SW 1271 (cell line): ENCODE measurements at places on chromosomes 6 and 20.
A peak's percentile ranks its signal among the peaks of the same experiment; 100 is the strongest.

DNA sequence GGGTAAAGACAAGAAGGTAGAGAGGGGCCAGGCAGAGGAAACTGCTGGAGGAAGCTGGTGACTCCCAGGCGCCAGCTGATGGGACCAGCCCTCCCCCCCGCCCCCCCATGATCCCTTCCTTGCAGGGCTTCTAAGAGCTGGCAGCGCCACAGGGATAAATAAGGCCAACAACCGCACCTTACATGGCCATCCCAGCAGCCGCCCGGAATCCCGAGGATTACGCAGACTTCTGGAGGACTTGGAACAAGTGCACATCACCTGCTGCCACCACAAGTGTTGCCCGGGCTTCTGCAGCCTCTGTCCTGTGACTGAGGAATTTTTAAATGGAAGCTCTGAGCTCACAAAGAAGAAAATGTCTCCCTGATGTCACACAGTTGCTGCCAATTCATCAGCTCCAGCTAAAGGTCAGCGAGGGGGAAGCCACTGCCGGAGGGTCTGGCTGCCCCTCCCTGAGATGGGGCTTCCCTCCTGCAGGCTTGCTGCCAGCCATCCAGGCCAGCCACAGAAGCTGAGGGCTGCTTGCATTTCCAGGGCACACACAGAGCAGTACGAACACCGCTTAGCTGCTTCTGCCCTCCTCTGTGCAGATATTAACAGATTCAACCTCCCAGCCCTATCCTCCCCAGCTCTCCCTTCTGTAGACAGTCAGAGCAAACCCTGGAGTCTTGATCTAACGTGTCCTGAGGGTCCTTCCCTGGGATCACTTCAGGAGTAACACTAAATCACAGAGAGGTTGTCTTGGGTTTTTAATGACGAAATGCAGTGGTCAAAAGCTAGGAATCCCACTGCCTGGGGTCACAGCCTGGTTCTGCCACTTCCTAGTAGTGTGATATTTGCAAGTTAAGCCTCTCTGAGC lies 38.6 kb upstream of the PIM1 start:
- DNase-seq: no peak

- DNase-seq: no peak
Measured at GRCh38 chr6:77463861-77464494, 687 bp upstream of the HTR1B start.

- DNase-seq: no peak
Measured at GRCh38 chr6:153963352-153963751, 75.7 kb upstream of the OPRM1 start.

DNA sequence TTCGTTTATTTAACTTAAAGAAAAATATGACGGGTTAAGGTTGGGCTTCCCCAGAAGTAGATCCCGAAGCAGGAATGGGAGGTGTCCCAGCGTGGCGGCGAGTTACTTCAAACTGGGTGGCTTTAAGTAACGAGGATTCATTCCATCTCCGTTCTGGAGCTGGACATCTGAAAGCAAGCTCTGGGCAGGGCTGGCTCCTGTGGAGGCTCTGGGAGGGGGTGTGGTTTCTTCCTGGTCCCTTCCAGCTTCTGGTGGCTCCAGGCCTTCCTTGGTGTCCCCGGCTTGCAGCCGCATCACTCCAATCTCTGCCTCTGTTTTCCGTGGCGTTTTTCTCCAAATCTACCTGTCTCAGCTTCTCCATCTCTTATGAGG lies 47.3 kb upstream of the BHLHE23 start:
- no peak for DNase-seq

GRCh38 chr6:143232849-143233248 lies 172.2 kb downstream of the AIG1 start:
- no peak for DNase-seq

GRCh38 chr6:24415753-24416152 lies 13.0 kb downstream of the MRS2 start:
- DNase-seq: no peak

DNA sequence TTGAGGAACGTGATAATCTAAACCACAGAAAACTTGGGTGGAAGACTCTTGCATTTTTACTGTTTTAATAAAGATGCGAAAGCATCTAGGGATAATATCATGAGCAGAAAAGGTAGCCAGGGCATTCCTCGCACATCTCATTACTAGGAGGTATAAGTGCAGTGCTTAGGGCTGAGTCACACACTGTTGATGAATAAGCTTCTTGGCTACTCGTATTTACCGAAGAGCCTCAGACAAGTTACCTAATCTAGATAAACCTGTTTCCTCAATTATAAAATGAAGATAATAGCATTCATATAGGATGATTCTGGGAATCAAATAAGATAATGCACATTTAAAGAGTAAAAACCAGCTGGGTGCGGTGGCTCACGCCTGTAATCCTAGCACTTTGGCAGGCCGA lies 780 bp upstream of the KIAA0319 start:
- no peak for DNase-seq

- peak; percentile 64 for DNase-seq
Measured at GRCh38 chr6:113854531-113855499, 2.3 kb upstream of the MARCKS start.

DNA sequence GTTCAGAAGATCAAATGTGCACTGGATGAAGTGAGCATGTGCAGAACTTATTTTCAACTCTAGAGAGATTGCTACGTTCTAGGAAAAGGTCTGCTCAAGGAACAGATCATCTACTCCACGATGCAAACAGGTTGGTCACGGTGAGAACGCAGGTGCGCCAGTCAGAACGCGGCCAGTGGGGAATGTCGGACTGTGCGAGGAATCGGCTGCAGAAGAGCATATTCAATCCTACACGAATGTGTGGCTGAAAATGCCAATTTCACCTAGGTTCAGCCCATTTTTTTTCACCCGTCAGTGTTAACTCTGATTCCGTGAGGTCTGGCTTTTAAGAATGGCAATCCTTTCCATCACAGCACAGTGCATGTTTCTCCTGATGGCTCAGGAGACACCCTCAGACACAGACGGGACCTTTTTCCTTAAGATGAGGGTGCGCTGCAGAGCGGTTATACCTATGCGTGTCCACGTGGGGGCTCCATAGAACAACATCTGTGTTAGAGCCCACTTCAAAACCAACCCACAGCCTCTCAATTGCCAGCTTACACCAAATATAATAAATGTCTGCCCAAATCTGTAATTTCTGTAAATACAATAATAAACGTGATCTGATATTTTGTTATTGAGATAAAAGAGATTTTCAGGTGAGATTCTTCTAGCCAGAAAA lies 250.4 kb downstream of the FOXA2 start:
- peak; percentile 19 for DNase-seq

DNA sequence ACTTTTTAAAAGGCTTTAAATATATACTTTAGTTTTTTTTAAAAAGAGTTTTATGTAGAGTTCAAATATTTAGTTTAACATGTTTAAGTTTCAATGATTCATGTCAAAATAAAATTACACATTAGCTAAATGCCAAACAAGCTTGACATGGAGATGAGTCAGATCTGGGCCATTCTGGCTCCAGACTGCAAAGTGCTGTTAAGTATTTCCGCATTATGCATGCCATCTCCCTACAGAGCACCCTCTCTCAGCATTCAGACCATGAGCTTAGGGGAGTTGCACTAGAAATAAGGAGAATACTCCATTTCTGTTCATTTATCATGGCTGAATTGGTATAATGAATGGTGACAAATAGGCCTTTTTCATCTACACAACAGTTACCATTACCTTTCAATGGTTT lies 21.5 kb upstream of the HS3ST5 start:
- no peak for DNase-seq

DNA sequence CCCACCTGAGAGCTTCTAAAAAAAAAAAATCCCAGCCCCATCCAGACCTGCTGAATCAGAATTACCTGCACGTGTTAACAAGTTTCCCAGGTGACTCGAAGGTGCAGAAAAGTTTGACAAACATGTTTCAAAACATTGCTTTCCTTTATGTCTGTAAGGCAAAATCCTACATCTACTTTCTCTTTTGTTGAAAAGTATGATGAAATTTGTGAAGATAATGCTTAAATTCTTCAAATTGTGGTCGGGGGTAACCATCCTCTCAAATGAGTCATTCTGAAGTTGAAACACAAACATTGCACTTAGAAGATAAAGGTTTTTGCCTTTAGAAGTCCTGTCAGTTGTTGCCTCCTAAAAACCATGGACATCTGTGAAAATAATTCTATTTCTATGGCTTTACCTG lies 429.7 kb downstream of the EPHA7 start:
- DNase-seq: no peak

DNA sequence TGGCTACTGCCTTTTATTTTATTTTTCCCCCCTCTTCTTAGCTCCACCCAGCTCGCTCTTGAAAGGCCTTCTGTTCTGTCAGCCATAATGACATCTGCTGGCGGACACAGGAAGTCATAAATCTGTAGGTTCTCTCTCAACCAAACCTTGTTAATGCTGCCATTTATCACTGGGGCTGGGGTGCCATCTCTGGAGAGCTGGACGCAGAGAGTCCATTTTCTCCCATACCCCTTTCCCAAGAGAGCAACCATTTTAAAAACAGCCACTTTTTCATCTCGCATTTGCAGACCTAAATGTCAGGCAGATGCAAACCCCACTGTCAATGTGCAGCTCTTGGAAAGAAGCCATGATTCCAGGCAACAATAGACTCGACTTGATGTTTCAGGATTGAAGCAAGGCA lies 13.0 kb upstream of the TSHZ2 start:
- no peak for DNase-seq

DNA sequence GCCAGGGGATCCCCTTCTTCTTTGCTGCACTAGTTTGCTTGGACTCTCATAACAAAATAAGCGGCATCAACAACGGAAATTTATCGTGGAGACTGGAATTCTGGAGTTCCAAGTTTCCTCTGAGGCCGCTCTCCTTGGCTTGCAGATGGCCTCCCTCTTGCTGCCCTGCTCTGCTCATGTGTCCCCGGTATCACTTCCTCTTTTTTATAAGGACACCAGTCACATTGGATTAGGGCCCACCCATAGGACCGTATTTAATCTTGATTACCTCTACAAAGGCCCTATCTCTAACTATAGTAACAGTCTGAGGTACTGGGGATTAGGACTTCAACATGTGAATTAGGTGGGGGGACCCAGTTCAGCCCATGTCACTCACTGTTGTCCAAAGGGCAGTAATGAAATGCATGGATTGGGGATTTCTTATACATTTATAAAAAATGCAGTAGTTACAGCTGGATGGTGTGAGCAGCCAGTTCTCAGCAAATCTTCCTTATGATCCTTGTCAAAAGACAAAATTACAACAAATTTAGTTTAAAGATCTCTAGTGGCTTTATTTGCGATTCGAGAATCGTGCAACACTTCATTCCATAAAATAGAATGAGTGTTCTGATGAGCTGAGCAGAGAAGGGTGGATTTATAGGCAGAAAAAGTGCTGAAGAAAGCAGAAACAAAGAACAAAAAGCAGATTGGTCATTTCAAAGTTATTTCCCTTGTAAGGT lies 59.3 kb upstream of the AKAP12 start:
- DNase-seq: no peak

- DNase-seq: no peak
Measured at GRCh38 chr6:168756009-168756634, 315.1 kb downstream of the SMOC2 start.

GRCh38 chr6:157548635-157549467 lies 167.9 kb downstream of the ZDHHC14 start:
- DNase-seq: no peak

GRCh38 chr6:125104425-125104824 lies 49.1 kb upstream of the TPD52L1 start:
- no peak for DNase-seq

DNA sequence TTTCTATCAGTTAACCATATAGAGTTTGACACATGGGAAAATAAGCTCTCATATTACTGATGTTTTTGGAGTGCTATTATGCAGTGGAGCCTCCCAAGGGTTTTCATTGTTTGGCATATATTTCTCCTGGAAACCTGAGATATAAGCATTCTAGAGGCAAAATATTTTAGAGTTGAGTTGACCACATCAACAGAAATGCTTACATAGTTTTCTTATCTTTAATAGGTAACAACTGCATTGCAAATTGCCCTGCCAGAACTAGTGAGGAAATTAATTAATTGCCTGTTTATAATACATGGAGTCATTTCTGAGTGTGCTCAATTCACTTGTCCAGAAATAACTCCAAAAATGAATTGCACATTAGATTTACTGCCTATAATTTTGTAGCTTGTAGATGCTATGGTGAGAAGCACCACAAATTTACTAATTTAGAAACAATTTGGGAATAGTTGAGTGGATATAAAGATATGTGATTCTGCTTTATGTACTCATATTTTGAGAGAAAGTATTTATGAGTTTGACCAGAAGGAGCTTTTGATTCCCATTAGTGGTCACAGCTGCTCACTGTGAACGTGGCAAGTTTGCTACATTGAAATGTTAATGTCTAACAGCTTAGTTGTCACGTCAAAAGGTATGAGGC lies 288.7 kb downstream of the CD109 start:
- no peak for DNase-seq

DNA sequence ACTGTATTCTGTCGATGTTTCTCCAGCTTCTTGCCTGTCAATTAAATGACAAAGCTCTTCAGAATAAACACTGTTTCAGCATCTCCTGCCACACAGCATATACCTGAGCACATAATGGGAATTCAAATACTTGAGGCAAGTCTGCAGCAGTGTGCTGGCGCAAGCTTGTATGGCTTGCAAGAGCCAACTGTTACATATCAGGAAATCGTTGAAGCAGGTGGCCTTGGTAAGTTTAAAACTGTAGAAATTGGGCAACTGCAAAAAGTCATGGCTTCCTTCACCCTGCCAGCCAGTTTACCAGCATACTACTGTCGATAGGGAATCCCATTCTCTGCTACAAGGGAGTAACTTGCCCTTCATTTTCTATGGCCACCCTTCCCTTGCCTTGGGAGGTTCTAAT lies 23.0 kb downstream of the CPNE1 start:
- no peak for DNase-seq

DNA sequence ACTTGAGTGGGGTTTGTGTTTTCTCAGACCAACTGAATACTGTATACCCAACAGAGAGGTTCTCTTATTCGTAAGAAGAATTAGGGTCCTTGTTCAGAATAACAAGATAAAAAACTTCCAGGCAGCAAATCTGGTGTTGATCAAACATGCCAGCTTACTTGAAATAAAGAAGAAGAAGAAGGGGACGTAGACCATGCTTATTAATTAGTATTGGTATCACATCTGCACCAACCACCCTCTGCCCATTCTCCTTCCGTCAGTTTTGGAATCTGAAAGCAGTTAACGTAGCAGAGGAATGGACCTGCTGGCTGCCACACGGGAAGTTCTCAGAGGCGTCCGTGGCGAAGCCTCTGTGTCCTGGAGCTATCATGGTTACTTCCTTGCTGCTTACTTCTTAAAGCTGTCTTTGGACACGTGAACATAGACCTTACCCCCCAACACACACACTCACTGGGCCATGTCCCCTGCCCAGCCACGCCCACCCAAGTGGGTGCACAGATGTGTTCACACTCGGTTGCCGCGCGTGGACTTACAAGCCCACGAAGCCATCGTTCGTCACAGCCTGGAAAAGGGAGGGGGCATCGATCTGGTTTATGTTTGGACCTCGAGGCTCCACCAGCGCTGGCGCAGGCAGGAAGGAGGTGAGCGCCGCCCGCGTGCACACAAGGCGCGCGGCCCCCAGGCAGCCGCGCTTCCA lies 4.1 kb upstream of the DLL1 start:
- no peak for DNase-seq

DNA sequence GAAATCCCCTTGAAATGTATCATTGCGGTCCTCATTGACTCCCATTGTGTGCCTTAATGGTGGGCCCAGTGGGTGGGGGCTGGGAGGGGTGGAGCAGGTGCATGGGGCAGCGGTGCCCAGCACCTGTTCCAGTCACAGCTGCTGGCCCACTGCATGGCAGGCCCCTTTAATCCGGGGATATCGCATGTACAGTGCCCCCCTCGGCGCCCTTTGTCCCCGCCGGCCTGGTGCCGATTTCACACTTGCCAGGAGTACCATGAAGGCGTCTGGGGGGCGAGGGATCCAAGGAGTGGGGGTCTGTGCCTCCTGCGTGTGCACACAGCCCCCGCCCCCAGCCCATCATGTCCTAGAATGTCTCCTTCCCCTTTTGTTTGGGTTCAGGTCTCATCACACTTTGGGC lies 2.8 kb downstream of the SNAI1 start:
- DNase-seq: no peak
